Amniotic epithelial cell (primary cell): ENCODE measurements at places on chromosomes 2 and 18.

DNA sequence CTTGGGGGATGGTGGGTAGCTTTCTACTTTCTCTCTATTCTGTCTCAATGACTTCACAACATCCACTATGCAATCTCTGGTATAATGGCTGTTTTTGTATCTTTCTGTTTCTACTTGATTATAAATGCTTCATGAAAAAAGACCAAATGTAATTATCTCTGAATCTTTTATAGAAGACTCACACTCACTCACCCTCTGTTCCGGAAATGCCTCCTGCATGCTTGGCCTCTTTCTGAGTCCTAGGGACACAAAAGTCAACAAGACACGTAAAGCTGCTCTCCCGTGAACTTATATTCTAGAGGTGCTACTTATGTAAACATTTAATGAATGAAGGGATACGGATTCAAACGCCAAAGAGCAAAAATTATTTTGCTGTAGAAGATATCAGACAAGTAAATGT is 502.2 kb upstream of the SOX11 start:
- no peak for DNase-seq

DNA sequence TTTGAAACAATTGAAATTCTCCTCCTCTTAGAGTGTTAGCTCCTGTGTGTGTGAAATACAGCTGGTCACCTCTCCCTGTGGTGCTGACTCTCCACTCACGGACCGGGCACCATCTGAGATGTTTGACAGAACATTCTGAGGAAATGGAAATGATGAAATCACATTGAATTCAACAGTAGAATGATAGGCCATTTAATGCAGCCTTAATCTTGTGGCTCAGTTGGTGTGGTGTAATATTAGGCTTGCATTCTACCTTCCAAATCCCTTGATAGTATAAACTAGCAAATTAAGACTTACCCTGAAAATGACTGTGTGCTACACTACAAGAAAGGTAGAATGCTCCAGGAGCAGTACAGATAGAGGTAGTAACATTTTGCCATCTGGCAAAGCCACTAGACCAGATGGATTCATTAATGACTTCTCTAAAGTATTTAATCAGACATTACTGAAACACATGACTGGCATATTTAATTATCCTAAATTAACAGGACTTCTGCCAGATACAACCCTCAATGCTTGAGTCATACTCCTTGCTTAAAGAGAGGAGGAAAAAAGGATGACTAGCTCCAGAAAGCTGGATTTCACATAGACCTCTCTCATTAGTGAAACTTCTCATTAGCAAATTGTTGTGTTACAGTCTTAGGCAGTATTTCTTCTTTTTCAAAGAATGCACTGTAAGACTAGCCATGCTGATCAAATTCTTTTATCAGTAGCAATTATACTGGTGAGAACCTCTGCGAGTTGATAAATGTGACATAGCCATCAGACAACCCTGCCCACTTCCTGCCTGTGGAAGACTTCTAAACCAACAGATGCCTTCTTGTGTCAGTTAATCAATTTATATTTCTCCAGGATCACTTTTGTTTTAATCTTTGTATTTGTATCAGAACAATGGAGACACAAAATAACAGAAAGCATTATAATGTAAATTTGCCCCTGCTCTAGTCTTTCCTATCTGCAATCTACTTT is 80.6 kb downstream of the EML6 start:
- DNase-seq: peak; percentile 43

- no peak for DNase-seq
Measured at GRCh38 chr2:176924909-176925534, 287.6 kb upstream of the HNRNPA3 start.

- DNase-seq: peak; percentile 78
Measured at GRCh38 chr2:191878548-191879279, 31.8 kb upstream of the CAVIN2 start.

DNA sequence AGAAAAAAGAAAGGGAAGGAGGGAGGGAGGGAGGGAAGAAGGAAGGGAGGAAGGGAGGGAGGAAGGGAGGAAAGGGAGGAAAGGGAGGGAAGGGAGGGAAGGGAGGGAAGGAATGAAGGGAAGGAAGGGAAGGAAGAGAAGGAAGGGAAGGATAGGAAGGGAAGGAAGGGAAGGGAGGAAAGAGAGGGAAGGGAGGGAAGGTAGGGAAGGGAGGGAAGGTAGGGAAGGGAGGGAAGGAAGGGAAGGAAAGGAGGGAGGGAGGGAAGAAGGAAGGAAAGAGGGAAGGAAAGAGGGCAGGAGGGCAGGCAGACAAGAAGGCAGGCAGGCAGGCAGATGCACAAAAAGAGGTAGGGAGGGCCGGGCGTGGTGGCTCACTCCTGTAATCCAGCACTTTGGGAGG is 74.9 kb downstream of the THADA start:
- no peak for DNase-seq
